ENCODE measurements at places on chromosomes 3 and 15.

DNA sequence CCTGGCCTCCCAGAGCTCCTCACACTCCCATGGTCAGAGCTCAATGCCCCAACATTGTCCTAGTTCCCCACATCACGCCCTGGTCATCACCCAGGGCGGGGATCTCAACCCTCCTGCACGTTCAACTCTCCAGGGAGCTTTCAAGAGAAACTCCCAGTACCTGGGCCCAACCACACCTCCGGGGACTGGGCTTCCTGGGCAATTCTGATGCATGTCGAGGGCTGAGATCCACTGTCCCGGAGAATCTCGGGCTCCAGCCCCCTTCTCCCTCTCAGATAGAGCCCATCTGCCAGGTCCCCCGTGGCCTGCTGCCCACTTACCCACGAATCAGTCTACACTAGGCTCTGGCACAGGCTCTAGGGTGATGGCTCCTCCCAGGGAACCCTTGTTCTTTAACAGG, 39.2 kb downstream of the UMPS start:
- no peak for ATAC-seq

- ATAC-seq, result no peak
Observed at GRCh38 chr3:185866555-185866954, 41.7 kb upstream of the IGF2BP2 start.

GRCh38 chr15:29690765-29691475, 131.3 kb downstream of the TJP1 start:
- ATAC-seq, result no peak

- ATAC-seq, result no peak
Observed at GRCh38 chr3:70815817-70816216, 503.4 kb upstream of the MDFIC2 start.

GRCh38 chr15:48176957-48177356, 1.1 kb downstream of the MYEF2 start:
- ATAC-seq, result no peak

GRCh38 chr15:73584699-73585420, 48.3 kb downstream of the NPTN start:
- peak; percentile 29 for ATAC-seq

GRCh38 chr3:5251196-5251583, 63.7 kb downstream of the EDEM1 start:
- no peak for ATAC-seq

- ATAC-seq, result no peak
Observed at GRCh38 chr15:23572844-23573243, 7.4 kb downstream of the MKRN3 start.

DNA sequence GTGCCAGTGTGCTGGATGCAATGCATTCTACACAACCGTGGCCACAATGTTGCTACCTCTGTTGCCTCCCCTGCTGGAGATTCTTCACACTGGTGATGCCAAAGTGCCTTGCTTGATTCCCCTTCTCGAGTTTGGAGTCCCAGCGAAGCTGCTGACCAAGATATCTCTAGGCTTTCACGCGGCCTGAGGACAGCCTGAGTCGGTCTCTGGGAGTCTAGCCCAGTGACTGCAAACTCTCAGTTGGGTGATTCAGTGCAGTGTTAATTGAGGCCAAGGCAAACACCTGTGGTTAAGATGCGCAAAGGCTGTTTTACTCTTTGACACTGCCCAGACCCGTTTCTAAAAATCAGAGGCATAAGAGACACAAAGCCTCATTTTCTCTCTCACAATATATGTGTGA, 434.4 kb downstream of the NR2F2 start:
- ATAC-seq, result no peak

DNA sequence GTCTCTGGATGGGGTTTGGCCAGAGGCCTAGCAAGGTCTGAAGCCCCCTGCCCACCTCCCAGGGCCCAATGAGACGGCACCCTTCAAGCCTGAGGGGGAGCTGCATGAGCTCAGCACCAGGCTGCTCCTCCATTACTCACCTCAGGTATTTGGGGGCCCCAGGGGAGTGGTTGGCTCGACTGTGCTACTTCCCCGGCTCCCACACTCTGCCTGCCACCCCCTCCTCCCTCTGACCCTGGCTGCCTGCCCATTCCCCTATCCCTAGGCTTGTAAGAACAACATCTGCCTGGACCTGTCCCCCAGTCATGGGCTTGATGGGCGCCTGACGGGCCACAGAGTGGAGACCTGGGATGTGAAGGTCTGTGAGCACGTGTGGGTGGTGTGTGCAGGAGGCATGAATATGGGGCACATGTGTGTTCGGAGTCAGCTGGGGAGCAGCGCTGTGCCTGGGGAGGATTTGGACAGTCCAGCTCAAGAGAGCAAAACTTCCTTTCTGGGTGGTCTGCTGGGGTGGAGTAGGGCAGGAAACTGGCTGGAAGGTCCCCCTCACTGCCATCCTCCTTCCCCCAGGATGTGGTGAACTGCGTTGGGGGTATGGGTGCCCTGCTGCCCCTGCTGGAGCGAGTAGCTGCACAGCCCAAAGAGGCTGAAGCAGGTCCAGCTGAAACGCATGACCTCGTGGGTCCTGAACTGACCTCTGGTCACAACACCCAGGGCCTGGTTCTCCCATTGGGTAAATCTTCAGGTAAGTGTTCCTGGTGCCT, 17.4 kb downstream of the NBEAL2 start:
- no peak for ATAC-seq

DNA sequence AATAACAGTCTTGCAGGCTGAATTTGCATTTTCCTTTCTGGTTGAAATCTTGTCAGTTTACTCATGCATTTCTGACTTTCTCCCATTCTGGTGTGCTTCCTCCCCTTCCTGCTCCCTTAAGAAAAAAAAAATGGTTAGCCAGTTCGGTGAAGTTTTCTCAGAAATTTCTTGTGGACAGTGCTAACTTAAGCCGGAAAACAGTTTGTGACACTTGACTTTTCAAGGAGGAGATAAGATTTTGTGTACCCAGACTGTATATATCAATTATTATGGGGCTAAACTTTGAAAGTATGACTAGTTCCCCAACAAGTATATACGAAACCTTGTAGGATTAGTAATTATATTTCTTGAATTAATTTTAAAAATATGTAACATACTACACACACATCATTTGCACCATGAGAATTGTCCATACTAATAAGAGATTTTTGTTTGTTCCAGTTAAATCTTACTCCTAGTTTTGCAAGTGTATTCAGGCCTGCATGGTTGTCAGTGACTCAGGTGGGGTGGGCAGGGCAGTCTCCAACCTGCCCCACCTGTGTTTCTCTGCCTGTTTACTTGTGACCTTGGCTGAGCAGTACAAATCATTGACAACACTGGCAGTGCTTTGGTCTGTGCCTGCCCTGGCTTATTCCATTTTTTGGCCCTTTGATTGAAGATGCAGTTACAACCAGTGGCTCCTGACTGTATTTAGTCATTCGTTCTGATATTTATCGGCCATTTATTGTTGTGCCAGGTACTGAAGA, 19.1 kb downstream of the UBE2E1 start:
- ATAC-seq, result no peak

- no peak for ATAC-seq
Observed at GRCh38 chr3:9778143-9779074, 8.7 kb upstream of the CAMK1 start.

GRCh38 chr3:34212656-34213055, 414.2 kb downstream of the PDCD6IP start:
- no peak for ATAC-seq

DNA sequence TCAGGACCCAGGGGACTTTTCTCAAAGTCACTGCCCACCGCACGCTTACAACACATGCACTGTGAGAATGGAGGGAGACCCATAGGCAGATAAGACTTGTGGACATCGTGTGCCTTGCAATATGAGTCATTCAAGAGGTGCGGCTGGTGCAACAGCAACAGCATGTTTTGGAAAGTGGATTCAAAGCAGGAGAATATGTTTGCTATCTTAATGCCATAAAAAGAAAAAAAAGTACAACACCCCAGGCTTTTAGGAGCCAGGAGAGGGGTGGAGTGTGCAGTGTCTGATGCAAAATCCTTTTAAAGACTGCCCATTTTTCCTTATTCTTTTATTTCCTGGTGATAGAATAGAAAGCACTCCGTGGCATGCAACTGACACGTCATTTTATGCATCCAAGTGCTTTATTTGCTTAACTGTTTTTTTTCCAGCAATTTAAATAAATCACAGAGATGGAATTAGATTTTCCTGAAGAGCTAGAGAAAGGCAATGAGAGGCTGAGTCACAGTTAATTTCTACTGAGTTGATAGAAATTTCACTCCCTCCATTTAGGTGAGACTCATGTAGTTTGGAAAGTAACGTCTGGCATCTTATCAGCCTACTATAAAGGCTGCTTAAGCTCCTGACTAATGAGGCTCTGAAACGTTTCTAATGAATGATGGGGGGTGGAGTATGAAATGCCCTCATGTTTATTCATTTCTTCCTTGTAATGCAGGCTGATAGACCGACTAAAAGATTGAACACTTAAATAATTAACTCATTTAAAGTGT, 96.4 kb downstream of the NSUN3 start:
- peak; percentile 89 for ATAC-seq

- no peak for ATAC-seq
Observed at GRCh38 chr3:190302212-190302867, 19.9 kb downstream of the CLDN1 start.

DNA sequence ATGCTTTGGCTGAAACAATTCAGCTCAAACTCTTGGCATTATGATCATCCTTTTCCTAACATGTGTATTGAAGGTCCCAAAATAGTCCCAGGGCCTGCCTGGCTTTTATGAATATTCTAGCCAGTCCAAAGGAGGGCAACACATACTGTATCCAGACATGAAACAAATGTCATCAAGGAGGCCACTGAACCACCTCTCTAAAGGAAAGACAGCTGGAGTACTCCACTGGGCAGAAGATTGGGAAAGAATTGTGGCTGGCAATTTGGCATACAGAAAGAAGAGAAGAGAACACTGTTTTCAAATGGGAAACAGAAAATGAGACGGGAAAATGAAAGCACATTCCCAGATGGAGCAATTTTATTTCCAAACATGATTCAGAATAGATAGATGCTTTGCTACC, 80.6 kb downstream of the NCEH1 start:
- ATAC-seq, result no peak

DNA sequence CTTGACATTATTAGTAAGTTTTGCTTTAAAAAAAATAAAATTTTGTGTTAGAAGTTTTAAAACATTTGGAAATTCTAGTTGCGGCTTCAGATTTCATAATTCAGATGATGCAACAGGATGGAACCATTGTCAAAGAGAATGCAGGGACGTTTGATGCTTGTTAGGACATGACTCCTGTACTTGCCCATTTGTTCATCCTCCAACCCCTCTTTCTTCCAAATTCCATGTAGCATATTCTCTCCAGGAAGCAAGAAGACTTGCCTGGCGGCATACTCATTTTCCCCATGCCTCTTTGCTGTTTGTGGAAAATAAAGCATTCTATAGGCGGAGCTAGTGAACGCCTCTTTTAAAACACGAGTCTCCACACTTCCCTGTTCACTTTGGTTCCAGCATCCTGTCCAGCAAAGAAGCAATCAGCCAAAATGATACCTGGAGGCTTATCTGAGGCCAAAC, at the start of gene CSTA:
CSTA (plus strand) TSS at position 378 of the 453 bp plus-strand sequence; CDS start at position 423, 45 bp downstream.
- no peak for ATAC-seq

GRCh38 chr3:104982130-104982529, 384.6 kb upstream of the ALCAM start:
- ATAC-seq, result no peak

- ATAC-seq, result peak; percentile 44
Observed at GRCh38 chr15:97692301-97693015, 268.0 kb upstream of the ARRDC4 start.

DNA sequence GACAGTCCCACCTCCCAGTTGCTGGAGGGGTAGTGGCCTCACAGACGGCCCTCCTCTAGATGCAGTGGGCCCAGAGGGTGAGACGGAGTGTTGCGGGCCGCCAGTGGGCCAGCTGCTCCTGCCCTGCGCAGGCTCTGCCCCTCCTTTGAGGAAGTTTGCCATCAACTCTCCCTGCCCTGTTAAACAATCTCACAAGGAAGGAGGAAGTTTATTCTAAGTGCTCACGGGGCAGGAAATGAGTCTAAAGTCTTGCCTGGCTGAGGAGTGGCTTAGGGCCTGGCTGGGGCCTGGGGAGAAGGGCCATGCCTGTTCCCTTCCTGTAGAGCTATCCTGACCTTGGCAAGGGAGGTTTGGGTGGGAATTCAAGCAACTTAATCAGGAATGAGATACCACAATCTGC, at the start of gene FAM3D:
FAM3D (minus strand) TSS at position 92 of the 400 bp plus-strand sequence. CDS start 11,211 bp downstream, outside the sequence.
- no peak for ATAC-seq

DNA sequence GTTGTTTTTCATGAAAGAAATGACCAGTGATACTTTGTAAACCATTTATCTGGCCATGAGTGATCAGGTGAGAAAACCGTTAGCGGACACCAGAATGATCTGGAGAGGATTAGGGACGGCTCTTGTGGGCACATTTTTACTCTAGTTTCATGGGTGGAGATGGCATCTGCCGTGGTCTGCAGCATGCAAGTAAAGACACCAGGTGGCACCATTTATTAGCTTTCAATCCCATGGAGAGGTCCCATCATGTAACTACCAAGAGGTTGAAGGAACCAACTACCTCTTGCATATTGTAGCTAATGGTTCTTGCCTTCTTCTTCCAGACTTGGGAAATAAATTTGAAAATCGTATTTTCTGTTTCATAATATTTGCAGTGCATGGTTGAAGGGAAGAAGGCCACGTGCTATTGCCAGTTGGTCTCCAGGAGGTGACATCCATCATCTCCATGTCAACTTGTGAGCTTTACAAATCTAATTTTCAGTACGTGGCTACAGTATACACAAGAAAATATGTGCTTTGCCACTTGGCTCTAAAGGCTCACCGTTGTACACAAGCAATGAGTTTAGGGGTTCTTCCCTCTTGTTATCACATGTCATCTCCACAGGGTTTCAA, 1.5 kb upstream of the MAPKBP1 start:
- ATAC-seq, result no peak

DNA sequence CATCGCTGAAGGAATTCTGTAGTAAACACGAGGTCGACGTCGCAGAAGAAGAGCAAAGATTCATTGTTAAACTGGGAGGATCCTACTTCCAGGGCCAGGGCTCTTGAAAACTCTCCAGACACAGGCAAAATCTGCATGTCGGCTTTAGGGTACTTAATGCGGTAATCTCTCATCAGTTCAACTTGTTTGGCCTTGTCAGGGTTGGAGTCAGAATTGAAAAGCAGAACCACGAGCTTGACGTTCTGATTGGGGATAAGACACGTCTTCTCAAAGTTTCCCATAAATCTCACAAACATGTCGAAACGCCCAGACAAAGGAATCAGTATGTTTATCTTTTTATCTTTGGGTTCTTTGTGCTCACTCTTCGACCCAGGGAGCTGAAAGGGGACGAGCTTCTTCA, 74.0 kb downstream of the CHSY1 start:
- ATAC-seq, result no peak

DNA sequence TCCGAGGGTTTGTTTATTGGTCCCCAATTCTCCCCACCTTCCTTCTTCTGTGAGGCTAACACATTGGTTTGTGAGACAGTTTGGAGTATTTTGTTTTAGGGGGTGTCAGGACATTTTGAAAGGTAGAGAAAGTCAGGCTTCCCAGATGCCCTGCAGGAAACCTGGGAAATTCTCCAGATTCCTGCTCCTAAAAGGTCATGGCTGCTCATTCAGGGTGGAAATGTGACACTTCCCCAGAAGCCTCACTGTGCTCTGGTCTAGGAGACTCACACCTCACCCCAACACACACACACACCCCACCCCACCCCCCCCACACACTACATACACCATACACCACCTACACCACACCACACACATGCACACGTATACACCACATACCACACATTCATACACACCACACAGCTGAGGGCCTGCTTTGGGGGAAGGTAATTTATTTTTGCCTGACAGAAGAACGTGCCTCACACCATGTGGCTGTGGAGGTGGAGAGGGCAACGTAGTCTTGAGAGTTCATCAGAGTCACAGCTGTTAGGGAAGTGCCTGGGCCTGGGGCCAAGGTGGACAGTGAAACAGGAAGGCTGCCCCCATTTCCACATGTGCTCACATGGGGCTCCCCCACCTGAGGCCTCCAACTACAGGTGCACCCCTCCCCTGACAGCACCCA, 40.4 kb upstream of the LIMD1 start:
- no peak for ATAC-seq

- peak; percentile 87 for ATAC-seq
Observed at GRCh38 chr3:170751083-170751898, 118.7 kb downstream of the RPL22L1 start.
